ENCODE measurements at places on chromosomes 6 and 20. TPM values are rescaled to one million over a fixed set of nuclear protein-coding genes. Genes with fewer than 3 reads are reported as not detected.

DNA sequence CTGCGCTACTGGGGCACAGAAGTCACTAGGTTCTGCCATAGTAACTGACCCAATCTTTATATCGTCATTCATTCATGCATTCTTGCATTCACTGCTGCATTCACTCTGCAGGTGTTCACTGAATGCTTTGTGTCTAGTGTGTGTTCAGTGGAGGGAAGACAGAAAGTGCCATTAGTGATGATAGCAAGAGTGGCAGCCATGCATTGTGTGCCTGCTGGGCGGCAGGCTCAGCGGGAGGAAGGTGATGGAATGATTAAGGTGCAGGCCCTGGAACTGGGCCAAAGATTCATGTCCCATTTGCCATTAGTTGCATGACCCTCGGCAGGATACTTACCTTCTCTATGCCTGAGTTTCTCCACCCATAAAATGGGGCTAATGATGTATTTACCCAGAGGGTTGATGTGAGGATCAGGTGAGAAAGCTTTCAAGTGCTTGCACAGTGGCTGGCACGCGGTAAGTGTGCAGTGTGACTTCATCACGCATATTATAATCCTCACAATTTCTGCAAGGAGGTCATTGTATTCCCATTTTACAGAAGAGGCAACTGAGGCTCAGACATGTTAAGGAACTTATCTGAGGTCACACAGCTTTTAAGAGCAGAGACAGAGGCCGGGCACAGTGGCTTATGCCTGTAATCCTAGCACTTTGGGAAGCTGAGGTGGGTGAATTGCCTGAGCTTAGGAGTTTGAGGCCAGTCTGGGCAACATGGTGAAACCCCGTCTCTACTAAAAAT lies 40.1 kb downstream of the ITPR3 start:
- no peak for DNase-seq

- peak; percentile 8 for DNase-seq
These were observed 42.0 kb downstream of the IRAK1BP1 start for GRCh38 chr6:78909391-78909790.

DNA sequence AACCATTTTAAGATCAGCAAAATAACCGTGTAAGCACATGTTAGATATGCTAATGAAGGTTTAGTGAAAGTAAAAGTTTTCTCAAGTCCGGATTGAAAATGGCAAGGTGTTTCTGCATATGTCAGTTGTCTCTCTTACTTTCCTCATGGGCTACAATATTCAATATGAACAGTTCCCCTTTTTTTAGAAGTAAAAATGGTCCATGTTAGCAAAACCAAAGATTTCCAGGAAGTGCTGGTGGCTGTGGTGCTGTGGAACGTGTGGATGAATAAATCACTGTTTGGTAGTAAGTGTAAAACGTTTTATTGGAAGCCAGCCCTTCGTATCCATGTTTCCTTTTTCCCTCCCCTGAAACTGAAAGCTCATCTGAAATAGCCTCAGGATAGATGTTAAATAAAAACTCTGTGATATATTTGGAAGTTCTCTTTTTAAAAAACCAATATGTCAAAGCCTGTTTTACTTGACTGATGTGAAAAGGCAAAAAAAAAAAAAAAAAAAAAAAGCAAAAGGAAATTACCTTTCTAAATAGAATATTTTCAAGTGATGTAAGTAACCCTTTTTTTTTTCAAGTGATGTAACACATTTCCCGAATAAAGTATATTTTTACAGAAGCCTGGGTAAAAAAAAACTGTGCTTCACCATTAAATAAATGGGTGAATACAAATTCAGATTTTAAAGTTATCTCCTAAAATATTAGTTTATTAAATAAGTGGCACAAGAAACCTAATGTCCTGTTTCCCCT lies 41.9 kb downstream of the PLEKHG1 start:
- DNase-seq: no peak

- no peak for DNase-seq
These were observed 52.4 kb upstream of the ARMH2 start for GRCh38 chr6:24851086-24851485.

DNA sequence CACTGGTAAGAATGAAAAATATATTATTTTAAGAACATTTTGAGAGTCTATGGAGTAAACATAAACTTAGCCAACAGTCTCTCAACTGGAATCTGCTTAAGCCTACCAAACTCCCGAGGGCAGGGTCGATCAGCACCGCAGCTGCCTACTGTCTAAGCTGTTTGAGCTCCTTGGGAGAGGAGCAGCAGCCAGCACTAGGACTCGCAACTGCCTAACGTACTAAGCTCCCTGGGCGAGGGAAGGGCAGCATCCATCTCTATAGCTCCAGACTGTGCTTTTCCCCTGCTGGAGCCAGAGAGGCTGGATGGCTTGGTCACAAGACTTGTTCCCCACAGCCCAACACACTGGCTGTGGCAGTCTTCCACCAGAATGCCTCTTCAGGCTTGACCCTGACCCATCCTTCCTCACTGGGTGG lies 96.4 kb downstream of the MOXD1 start:
- DNase-seq: no peak

DNA sequence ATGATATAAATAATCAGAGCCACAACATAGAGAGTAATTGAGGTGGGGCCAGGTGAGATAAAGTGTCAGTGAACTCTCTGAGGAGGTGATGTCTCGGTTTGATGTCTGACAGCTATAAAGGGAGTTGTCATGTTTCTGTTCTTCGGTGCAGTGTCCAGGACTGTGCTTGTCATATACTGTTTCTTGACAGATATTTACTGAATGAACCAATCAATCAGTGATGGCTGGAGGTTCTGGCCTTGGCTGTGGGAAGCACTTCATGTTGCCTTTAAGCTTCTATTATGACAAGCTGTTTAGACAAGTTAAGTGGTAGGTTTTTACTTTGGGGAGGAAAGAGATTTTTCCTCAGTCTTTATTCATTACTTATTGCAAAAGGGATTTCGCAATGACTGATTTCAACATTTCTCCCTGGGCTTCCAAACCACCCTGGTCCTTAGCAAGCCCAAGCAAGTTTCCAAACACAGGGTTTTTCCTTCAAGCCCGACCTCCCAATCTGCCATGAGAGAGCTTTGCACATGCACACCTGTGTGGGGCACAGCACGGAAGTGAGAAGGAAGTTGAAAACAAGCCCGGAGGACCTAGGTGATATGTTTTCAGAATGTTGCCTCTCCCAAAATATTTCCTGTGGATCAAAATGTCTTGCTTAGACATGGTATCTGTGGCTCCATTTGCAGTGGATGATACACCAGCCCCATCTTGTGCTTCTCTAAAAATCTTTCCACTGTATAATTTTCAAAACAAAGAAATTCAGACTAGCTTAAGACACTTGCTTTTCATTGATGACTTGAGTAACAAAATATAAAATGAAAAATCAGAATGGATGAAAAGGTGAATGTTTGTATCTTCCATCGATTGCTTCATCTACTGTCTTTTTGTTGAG lies 567.3 kb upstream of the BTBD3 start:
- peak; percentile 37 for DNase-seq

GRCh38 chr20:33838035-33838864 lies 27.1 kb downstream of the CHMP4B start:
- DNase-seq: no peak

DNA sequence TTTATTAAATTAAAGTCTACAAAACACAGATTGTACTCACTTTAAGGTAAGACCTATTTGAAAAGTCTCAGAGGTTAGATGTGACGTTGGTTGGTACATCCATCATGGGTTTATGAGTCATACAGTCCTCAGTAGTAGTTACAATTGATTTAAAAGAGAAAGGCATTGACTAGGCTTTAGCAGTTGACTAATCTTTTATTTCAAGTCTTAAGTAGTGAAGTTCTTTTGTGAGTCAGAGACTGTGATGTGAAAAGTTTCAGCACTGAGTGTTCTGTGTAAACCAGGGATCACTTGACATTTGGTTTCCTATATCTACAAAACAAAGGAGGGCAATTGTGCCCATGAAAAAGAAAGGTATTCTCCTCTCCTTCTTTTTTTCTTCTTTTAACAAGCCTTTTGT lies 221.3 kb downstream of the GRIK2 start:
- DNase-seq: no peak

GRCh38 chr6:35725721-35726438 lies 11.0 kb upstream of the ARMC12 start:
- DNase-seq: peak; percentile 54

DNA sequence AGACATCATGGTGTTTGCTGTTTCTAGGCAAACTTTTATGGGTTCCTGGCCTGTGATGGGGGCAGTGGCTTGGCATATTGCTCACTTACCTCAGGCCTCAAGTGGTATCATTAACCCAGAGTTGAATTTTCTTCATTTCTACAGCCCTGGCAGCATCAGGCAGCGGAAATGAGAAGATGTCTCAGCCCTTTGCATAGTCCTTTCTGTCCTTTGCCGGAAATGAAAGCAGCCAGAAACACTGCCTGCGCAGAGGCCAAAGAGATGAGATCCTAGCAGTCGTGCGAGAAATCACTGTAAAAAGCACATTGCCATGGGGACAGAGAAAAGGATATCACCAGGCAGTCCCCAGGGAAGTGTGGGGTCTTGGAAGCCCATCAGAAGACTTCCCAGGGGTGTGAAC lies 37.4 kb upstream of the KCNG1 start:
- DNase-seq: no peak

GRCh38 chr6:159916237-159916636 lies 25.4 kb downstream of the MAS1 start:
- DNase-seq: no peak

GRCh38 chr20:20547221-20547875 lies 165.1 kb downstream of the RALGAPA2 start:
- DNase-seq: peak; percentile 28

DNA sequence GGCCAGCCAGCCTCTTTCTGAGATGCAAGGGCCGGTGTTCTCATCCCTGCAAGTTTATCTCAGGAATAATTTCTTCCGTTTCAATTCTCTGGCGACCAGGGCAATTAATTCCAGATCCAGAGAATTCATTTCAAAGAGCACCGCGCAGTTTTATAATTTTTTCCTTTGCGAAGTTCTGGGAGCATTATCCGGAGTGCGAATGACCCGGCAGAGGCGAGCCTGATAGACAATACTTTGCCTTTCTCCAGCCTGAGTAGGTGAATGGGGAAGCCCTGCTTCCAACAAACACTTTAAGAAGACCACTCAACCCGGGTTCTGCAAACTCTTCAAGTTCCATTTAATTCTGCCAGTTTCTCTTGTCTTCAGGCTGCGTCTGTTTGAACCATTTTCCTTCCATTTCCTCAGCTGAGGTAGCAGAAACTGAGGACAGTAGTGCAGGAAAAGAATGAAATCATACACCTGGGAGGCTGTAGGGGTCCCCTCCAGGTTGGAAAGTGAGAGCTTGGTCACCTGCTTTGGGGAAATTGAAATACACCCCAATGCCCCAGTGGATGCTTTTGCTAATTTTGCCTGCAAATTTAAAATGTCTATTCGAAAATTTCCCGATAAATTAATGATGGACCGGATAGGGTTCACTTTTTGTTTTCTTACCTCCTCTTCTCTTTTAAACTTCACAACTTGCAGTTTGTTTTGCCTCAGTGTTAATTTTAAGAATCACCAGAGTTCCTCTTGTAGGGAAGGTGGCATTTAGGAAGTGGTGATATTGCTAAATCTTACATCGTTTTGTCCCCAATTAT lies 1.1 kb downstream of the VGLL2 start:
- no peak for DNase-seq

DNA sequence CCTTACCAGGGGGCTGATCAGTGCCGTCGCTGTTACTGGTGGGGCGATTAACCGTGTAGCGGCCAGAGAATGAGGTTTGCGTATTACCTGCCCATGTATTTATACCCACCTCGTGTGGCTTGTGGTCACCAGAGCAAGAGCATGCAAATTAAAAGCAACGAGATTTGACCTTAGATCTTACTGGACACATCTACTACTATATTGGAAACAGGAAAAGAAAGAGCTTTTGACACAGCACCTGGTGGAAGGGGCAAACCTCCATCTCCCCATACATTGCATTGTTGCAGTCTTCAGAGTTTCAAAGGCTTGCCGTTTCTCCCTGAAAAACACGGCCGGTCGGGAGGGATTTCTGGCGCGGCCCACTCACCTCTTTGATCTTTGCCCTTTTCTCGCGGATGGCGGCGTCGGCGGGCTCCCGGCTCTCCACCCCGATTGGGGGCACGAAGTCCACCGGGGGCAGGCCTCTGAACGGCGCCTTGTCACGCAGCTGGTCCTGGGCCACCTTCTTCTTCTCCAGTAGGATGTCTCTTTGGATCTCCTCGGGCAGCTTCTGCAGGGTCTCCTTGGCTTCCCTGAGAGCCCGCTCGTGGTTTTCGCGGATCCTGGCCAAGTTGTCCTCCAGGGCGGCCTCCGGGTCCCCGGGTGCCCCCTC lies 1.3 kb downstream of the MAN1A1 start:
- peak; percentile 71 for DNase-seq

- peak; percentile 78 for DNase-seq
These were observed 291.8 kb downstream of the BMP7 start for GRCh38 chr20:56974499-56975250.

DNA sequence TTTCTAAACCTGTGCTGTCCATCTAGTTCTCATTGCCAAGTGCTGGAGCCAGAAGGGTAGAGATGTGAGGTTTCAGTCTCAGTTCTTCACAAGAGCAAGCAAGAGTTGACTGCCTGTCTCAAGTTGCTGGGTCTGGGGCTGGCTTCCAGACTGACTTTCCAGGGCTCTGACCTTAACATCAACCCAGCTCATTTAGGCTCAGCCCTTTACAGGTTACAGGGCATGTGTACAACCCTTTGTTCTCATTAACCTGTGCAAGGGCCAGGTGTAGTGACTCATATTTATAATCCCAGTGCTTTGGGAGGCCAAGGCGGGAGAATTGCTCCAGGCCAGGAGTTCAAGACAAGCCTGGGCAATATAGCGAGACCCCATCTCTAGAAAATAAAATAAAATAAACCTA lies 30.6 kb downstream of the FITM2 start:
- DNase-seq: no peak

Gene RALY
- 123 TPM for total RNA-seq

Gene PDYN
- not detected for total RNA-seq

Gene PSMB8
- 25.7 TPM for total RNA-seq

Gene NKX2-4
- not detected for total RNA-seq

Gene NKAPL
- 0.17 TPM for total RNA-seq

Gene HLA-DRB1
- total RNA-seq: 60.6 TPM

Gene DNAH8
- total RNA-seq: 0.03 TPM

Gene PPP1R16B
- 0.40 TPM for total RNA-seq

Gene PAX1
- total RNA-seq: 0.44 TPM

Gene C4A
- 66.8 TPM for total RNA-seq

Gene VGLL2
- not detected for total RNA-seq

Gene NMBR
- 0.27 TPM for total RNA-seq
